CD4-positive, alpha-beta T cell treated with Interleukin-21 for 1 hour (primary cell): ENCODE measurements at places on chromosomes 11 and 22.

- no peak for DNase-seq
Measured at GRCh38 chr11:122186439-122187080, 70.5 kb upstream of the BLID start.

DNA sequence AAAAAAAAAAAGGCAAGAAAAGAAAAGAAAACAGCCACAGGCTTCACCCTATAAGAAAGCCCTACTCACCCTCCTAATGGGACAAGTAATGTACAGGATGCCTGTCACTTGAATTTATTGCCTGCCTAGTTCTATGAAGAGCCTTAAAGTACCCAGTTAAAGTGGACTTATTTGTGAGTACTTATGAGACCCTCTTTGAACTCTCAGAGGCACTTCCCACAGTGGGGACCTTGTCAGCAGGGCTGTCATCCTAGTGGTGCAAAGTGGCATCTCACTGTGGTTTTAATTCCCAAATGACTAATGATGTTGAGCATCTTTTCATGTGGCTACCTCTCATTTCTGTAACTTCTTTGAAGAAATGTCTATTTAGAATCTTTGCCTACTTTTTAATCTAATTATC, 41.8 kb upstream of the BARX2 start:
- DNase-seq, result no peak

- no peak for DNase-seq
Measured at GRCh38 chr22:20026204-20026908, 5.4 kb downstream of the TANGO2 start.

GRCh38 chr11:19597876-19598275, 114.8 kb upstream of the NAV2 start:
- DNase-seq, result no peak

GRCh38 chr11:6928916-6929315, 2.7 kb downstream of the ZNF215 start:
- DNase-seq, result no peak

GRCh38 chr22:36201630-36202319, at the start of gene APOL4:
Gene APOL4 (minus strand): TSS chr22:36201809. CDS start chr22:36201734, 75 bp downstream.
- DNase-seq, result no peak

GRCh38 chr11:66418168-66418985, 2.5 kb upstream of the NPAS4 start:
- DNase-seq, result peak; percentile 45

GRCh38 chr22:19959587-19960490, 18.2 kb upstream of the TXNRD2 start:
- no peak for DNase-seq

DNA sequence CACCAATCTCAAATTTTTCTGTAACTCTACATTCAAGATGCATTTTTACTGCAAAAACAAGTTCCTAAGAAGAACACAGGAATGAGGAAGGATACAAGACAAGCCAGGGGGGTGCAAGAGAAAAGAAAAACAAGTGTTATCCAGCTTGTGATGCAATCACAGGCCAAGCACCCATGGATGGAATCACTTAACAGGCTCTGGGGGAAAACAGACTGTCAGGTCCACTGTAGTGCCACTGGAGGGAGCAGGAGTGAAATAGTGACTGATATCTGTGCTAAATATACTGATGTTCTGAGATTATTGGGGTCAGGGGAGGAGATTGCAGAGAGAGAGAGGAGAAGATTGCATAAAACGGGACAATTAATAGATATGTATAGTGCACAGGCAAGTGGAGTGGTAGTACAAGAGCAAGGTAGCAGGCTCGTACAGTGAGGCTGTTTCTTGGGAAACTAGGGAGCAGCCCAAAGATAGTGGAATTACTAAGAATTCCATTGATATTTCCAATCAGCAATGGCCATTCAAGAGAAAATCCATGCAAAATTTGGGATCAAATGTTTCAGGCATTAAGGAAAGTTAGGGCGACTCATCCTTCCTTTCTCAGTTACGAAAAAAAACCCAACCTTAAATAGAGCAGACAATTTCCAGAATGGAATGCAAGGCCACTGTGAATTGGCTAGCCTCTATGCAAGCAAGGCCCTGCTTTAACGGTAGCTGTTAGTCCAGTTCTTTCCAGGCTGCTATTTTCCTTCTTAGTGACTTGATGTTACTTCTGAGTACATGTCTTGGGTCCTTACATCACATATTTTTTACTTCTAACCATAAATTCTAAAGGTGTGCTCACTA, 52.2 kb upstream of the CEP126 start:
- DNase-seq, result no peak

DNA sequence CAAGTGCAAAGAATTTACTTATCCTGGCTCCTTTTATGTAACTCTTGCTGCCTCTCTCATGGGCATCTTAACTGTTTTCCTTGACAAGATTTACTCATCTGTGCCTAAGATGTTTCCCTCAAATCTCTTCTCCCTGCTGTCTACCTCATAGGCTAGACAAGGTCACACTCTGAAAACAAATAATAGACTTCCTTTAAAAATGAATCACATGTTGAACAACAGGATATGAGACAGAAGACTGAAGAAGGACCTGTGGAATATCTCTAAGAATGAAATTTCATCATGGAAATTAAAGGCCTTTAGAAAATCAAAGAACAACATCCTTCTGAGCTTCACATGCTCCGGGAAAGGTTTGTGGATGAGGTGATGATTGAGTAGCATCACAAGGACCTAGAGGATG, 6.0 kb upstream of the SCGB2A2 start:
- DNase-seq, result no peak

DNA sequence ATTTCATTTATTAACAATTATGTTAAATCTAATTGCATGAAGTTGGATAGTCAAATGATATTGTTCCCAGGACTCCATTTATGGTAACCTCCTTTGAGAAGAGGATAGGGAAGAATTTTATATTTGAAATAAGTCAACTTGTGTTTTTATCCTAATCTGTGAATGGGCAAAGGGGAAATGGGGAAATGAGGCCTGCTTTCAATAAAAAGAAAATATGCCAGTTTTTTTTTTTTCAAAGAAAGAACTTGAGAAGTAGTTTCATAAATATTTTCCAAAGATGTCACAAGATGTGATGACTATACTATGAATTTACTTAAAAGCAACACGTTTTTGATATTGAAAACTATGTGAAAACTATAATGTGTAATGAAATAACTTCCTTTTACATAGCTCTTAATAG, 201.8 kb downstream of the TMEM135 start:
- no peak for DNase-seq

DNA sequence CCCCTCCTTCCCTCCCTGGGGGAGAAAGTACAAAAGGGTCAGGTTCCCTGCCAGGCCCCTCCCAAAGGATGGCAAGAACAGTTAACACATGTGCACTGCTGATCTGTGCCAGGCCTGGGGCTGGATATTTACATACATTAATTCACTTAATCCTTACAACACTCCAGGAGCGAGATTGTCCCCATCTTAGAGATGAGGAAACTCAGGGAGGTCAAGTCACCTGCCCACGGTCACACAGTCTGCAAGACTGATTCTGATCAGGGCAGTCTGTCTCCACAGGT, 36.5 kb downstream of the NECTIN1 start:
- no peak for DNase-seq

GRCh38 chr22:47053726-47054141, 291.3 kb downstream of the TBC1D22A start:
- DNase-seq, result no peak

GRCh38 chr22:45475063-45475747, 27.5 kb upstream of the FBLN1 start:
- DNase-seq, result no peak

GRCh38 chr11:63837027-63837688, 1.8 kb upstream of the MARK2 start:
- peak; percentile 85 for DNase-seq

- DNase-seq, result no peak
Measured at GRCh38 chr11:21963013-21963412, 229.9 kb upstream of the ANO5 start.

- no peak for DNase-seq
Measured at GRCh38 chr11:95498722-95499425, 267.9 kb upstream of the SESN3 start.

DNA sequence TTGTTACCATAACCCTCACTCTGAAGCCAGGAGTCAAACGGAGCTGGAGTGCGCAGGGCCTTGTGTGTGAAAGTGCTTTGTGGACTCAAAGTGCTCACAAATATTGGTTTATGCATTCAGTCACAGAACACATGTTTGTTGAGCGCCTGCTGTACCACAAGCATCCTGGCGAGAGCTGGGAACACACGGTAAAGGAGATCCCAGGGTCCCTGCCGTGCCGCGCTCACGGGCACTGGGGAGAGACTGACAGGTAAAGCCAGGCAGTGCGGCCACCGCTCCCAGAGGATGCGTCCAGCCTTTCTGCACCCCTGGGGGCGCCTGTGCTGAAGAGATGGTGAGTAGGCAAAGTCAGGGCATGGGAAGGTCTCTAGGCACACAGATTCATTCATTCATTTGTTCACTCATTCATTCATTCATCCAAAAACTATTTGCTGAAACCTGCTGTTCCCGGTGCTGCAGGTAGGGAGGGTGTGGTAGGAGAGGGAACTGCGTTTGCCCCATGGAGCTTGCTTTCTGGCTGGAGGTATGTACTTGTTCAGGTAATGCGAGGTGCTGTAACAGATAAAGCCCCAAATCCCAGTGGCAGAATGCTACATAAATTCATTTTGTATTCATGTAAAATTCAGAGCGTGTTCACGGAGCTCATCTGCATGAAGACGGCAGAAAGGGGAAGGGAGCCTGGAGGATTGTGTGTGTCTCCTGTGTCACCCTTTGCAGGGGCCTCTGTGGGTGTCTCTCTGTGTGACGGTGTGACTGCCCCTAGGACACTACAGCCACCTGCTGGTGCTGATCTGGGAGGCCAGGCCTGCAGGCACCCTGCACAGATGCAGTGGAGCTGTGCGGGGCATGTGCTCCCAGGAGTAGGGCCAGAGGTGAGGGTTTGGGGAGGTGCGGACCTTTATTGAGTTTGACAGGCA, 167.0 kb upstream of the B3GAT1 start:
- no peak for DNase-seq

- no peak for DNase-seq
Measured at GRCh38 chr22:19805821-19806212, 45.2 kb downstream of the TBX1 start.

DNA sequence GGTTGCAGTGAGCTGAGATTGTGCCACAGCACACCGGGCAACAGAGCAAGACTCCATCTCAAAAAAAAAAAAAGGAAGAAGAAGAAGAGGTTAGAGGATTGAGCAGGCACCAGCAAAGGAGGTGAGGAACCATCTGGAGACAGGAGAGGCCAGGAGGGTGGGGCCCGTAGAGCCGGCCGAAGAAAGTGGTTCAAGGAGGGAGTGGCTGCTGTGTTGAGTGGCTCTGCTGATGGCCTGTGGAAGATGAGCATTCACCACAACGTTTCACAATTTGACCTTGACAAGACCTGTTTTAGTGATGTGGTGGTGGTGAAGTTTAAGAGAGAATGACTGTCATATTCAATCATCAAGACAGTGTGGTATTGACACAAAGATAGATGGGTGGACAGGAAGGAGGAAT, 6.8 kb upstream of the CTSD start:
- no peak for DNase-seq

DNA sequence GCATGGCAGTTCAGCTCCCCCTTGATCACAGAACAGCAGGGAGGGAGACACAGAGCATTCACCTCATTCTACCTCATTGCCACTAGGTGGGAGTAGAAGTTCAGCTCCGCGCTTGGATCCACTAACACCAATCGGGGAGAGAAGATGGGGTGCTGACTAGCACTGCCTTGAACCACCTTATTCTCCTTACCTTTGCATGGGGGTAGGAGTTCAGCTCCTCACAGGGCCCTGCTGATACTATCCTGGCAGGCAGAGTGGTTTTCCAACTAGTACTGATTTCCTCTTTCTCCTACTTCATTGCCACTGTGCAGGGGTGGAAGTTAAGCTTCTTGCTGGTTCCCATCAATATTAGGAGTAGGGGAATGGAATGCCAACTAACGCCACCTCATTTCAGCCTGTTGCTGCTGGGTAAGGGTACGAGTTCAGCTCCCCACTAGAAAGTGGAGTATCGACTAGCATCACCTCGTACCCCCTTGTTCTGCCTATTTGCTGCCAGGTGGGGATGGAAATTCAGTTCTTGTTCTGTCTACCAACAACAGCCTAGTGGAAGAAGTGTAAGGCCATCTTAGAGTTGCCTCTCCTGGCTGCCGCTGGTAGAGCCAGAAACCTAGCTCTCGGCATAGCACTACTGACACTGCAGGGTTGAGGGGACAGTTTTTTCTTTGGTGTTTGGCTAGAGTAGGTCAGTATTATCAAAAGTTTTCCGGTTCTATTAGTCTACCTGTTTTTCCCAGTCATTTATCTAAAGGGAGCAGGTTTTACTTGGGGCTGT, 550.9 kb upstream of the CCDC90B start:
- no peak for DNase-seq

DNA sequence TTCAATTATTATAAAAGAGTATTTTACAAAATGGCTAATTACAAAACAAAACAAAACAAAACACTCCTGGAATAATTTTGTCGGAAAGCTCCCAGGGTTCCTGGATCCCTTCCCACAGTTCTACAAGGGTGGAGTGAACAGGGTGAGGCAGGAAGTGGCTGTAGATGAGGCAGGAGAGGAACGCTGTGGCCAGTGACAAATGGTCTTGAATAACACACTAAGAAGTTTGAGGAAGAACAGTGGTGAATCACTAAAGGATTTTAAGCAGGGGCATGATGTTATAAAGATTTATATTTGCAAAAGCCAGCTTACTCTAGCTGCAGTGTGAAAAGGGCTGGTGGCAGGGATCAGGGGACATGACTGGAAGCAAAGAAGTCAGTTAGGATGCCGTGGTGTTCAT, 33.8 kb upstream of the APOA1 start:
- no peak for DNase-seq

- peak; percentile 76 for DNase-seq
Measured at GRCh38 chr11:11842421-11843008, 743 bp downstream of the USP47 start.

DNA sequence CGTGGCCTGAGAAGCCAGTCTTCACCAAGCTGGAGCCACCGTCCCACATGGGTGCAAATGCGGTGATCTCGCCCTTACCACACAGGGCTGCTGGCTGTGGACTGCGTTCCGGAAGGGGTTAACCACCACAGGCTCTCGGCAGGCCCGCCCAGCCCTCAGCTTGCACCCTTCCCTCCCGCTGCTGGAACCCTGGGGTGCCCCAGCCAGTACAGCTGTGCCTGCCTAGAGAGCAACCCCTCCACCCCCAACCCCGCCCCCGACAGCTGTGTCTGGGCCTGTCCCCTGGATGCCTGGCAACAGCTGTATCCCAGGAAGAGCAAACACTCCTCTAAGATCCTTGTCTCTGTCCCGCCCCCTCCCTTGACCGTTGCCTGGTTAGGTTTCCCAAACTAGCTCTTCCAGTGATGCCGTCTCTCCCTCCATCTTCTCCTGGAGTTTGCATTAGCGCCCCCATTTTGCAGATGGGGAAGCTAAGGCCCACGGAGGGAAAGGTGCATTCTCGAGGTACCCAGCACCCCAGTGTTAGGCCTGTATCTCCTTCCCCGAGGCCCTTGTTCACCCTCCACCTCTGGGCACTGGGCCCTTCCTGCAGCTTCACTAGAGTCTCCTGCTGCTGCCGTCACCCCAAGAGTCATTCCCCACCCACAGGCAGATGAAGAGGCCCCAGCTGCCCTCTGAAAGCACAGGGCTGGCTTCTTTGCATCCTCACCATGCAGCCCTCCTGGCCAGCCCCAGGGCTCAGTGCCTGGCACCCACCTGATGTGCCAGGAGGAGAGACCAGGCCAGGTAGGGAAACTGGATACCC, 12.6 kb upstream of the COX8A start:
- peak; percentile 48 for DNase-seq
